Caco-2 (cell line): ENCODE measurements at places on chromosomes 11 and 22. TPM values are rescaled to one million over a fixed set of nuclear protein-coding genes. Genes with fewer than 3 reads are reported as not detected.
A peak's percentile ranks its signal among the peaks of the same experiment; 100 is the strongest.

DNA sequence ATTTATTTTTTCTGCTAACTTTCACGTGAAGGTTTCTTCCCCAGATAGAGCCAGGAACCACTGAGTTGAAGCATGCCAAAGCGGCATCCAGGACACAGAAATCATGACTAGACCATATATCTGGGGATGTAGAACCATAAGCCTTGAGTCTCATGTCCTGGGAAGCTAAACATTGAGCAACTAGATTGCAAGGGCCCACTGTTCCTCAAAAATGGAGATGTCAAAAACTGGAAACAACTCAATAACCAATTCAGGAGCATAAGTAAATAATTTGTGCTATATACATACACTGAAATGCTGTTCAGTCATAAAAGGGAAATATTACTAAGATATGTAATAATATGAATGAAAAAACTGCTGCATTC is 29.0 kb upstream of the CARD16 start:
- H3K4me3 ChIP-seq: no peak overlapping the region
- no peaks in the 10 kb centered on the region for H3K36me3 ChIP-seq
- H3K4me1 ChIP-seq: no peaks in the 10 kb centered on the region
- H3K27ac ChIP-seq: no peak overlapping the region

- no peak for DNase-seq
- H3K27me3 ChIP-seq: no peaks in the 10 kb centered on the region
- peak overlapping the region; percentile 8 for H3K27ac ChIP-seq
- H3K4me1 ChIP-seq: peaks cover 36% of the 10 kb centered on the region
- no peaks in the 10 kb centered on the region for H3K36me3 ChIP-seq
- H3K4me3 ChIP-seq: no peak overlapping the region
Observed at GRCh38 chr22:29621761-29622526, 18.5 kb downstream of the NF2 start.

DNA sequence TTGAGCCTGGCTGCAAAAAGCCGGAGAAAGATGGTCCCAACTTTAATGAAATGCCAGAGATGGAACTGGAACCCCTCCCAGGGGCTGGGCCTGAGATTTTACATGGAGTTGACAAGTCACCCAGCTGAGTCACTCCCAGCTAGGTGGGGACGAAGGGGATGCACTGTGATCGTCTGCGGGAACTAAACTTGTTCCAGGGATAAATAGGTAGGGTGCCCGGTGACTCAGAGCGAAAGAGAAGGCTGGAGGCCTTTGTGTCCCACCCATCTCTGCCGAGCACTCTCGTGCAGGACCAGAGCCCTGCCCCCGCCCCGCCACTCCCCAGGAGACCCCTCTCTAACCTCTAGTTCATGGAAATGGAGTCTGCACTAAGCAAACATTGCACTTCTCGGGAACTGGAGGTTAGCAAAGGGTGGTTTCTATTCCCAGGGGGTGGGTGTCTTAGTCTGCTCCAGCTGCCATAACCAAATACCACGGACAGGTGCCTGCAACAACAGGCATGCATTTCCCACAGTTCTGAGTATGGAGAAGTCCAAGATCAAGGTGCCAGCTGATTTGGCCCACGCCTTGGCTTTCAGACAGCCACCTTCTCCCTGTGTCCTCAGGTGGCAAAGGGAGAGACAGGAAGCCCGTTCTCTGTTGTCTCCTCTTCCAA is 60.7 kb upstream of the FADD start:
- H3K4me3 ChIP-seq: no peak overlapping the region
- no peaks in the 10 kb centered on the region for H3K36me3 ChIP-seq
- H3K27me3 ChIP-seq: no peaks in the 10 kb centered on the region
- peaks cover 29% of the 10 kb centered on the region for H3K4me1 ChIP-seq
- DNase-seq: no peak
- no peak overlapping the region for H3K27ac ChIP-seq

- DNase-seq: no peak
- no peak overlapping the region for H3K27ac ChIP-seq
- H3K36me3 ChIP-seq: no peaks in the 10 kb centered on the region
- H3K4me1 ChIP-seq: no peaks in the 10 kb centered on the region
Observed at GRCh38 chr22:19743081-19743480, 17.5 kb upstream of the TBX1 start.

The NTM gene
- 0.73 and 1.1 TPM in 2 replicates for total RNA-seq

GRCh38 chr11:456533-456932 is 6.5 kb downstream of the PTDSS2 start:
- no peak overlapping the region for H3K4me3 ChIP-seq
- H3K36me3 ChIP-seq: no peaks in the 10 kb centered on the region
- no peaks in the 10 kb centered on the region for H3K27me3 ChIP-seq
- DNase-seq: no peak

GRCh38 chr11:118527109-118527508 is at the start of gene TTC36:
TSS of gene TTC36 (plus strand) at chr11:118527474. CDS start at chr11:118527495, 21 bp downstream.
- no peak within 1 kb of the TSS for H3K27ac ChIP-seq
- peaks cover 22% of the 10 kb centered on the region for H3K4me1 ChIP-seq
- no peak within 1 kb of the TSS for H3K4me3 ChIP-seq
- no peaks in the 10 kb centered on the region for H3K27me3 ChIP-seq
- DNase-seq: no peak

DNA sequence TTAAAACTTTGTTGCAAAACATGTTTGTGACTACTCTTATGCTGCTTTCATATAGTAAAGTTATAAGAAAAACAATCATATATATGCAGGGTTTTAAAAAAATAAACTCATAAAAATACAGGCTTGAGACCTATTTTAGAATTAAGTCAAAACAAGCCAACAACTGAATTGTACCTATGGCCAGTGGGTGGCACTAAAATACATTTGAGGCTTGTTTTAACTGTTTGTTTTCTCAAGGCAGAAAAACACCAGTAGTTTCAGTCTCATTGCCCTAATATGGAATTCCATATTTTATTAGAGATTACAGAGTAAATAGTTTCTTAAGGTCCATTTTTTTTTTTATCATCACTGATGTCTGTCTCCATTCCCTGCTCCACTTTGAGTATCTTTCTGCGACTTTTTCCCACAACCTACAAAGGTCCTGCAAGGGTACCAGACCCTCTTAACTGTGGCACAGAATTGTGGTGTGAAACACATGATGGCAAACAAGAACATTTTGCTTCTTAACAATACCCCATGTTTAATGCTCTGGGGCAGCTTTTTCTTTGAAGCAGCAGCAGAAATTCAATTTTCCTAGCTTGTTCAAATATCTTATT is 8.5 kb upstream of the CCDC89 start:
- peaks cover 4% of the 10 kb centered on the region; the same call in 1 of the 2 replicates for H3K36me3 ChIP-seq
- H3K27ac ChIP-seq: no peak overlapping the region
- no peak for DNase-seq
- no peaks in the 10 kb centered on the region for H3K4me1 ChIP-seq

DNA sequence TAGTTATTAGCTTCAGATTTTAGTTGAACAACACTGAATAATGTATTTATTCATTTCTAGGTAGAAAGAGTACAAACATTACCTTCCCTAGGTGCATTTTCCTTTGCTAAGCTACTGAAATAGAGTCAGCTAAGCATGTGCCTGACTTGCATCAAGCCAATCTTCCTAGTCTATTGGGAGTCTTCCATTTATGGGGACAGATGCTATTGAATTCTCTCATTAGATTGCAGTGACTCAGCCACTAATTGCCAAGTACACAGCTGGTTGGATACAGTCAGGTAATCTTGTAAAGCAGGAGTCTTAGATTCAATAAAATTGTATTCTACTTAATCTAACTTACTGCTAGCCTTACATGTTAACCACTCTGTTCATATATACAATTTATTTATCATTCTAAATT is 55.2 kb upstream of the RPS13 start:
- H3K27ac ChIP-seq: peak overlapping the region; percentile 56
- no peak overlapping the region for H3K4me3 ChIP-seq
- DNase-seq: no peak
- H3K36me3 ChIP-seq: peaks cover 2% of the 10 kb centered on the region; the same call in 1 of the 2 replicates
- H3K27me3 ChIP-seq: no peaks in the 10 kb centered on the region

GRCh38 chr11:32080361-32080980 is 10.4 kb upstream of the RCN1 start:
- H3K4me1 ChIP-seq: no peaks in the 10 kb centered on the region
- DNase-seq: no peak
- no peak overlapping the region for H3K4me3 ChIP-seq

GRCh38 chr11:94533696-94534630 is 9.8 kb upstream of the FUT4 start:
- H3K27me3 ChIP-seq: no peaks in the 10 kb centered on the region
- H3K4me1 ChIP-seq: peaks cover 8% of the 10 kb centered on the region
- H3K4me3 ChIP-seq: no peak overlapping the region
- no peak for DNase-seq
- no peak overlapping the region for H3K27ac ChIP-seq

DNA sequence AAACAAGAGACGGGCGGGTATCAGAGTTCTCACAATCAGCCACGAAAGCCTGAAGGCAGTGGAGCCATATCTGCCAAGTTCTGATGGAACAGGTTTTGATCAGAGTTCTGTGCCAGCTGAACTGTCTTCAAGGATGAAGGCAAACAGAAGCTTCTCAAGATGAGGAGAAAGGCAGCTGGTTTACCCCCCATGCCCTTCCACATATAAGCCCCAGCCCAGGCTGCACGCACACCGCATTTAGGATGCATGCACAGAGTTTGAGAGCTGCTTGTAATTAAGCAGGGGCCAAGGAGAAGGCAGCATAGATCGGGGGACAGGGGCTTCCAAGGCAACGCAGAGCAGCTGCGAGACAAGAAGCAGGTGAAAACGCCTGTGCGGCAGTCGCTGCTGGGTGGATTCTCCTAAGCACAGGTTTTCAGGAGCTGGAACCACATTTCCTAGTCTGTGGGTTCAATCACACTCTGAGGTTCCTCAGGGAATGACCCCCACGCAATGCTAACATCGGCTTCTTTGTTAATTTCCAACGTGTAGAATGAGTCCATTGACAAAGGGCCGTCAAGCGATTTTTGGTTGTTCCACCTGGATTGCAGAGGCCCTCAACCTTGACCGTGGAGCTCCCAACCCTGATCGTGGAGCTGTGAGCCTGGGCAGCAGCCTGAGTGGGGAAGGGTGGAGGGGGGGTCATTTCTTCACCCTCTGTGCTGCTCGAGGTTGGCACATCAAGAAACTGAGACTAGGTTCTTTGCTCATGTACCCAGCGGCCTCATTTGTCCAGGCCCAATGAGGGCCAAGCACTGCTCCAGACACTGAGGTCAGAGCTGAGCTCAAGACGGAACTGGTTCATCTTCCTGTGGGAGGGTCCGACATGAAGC is 81.7 kb upstream of the SHISAL1 start:
- peak; percentile 14 for DNase-seq
- H3K4me1 ChIP-seq: no peaks in the 10 kb centered on the region
- H3K27me3 ChIP-seq: no peaks in the 10 kb centered on the region
- H3K36me3 ChIP-seq: no peaks in the 10 kb centered on the region
- no peak overlapping the region for H3K4me3 ChIP-seq
- no peak overlapping the region for H3K27ac ChIP-seq

- H3K27me3 ChIP-seq: no peaks in the 10 kb centered on the region
- H3K27ac ChIP-seq: no peak overlapping the region
- DNase-seq: no peak
- peaks cover 19% of the 10 kb centered on the region for H3K4me1 ChIP-seq
Observed at GRCh38 chr11:75314771-75315438, 36.6 kb downstream of the ARRB1 start.

DNA sequence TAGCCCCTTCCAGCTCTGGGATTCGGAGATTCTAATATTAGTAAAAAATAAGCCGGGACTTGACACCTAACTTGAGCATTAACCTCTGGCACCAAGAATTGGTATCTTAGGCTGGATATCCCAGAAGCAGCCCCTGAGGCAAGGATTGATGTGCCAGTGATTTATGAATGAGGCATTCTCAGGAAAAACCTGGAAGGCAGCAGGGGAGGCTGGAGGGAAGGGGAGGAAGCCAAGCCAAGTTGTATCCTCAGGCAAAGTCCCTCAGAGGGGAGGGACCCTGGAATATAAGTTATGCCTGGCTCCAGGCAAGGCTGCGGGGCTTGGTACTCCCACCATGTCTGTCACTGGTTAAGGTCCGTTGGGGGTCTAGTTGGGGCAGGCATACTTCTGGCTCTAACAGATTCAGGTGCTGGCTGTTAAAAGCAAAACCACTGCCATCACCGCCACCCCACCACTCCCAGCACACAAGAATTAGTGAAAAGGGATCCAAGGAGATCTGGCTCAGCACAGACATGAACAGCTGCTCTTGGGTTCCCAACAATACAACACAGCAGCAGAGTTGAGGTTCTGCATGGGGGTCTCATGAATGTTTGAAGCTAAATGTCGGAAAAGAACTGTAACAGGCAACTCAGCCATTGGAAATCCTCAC is 29.8 kb downstream of the LMO2 start:
- H3K27me3 ChIP-seq: peaks cover 9% of the 10 kb centered on the region
- no peaks in the 10 kb centered on the region for H3K4me1 ChIP-seq
- no peaks in the 10 kb centered on the region for H3K36me3 ChIP-seq

The SCGB1D2 gene
- total RNA-seq: not detected in 2 replicates

DNA sequence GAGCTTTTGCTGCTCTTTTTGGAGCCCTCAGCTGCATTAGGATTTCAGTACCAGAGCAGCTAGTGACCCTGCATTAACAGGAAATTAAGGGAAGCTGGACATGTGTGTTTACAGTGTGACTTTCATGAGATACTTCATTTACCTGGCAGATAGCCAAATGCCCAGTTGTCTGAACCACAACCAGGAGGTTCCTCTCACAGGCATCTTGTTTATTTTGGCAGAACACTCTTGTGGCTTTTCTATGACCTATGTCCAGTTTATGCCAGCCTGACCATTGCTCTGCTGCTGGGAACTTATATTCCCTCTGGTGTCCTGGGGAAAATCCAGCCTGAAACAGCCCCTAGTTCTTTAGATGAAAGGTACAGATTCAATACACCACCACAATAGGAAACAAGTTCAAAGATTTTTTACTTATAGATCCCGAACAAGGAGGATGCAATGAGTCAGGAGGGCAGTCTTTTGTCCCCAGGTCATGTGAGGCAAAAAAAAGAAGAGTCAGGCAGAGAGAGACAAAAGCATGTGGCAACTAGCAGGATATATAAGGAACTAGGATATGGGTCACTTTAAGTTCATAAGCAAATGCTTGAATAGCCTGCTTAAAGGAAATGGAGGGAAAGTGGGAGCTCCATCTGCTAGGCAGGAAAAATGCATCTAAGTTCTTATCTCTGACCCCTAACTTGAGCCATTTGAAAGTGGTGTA is 379.3 kb downstream of the INSC start:
- no peaks in the 10 kb centered on the region for H3K27me3 ChIP-seq
- no peak overlapping the region for H3K4me3 ChIP-seq
- H3K36me3 ChIP-seq: no peaks in the 10 kb centered on the region
- DNase-seq: no peak

DNA sequence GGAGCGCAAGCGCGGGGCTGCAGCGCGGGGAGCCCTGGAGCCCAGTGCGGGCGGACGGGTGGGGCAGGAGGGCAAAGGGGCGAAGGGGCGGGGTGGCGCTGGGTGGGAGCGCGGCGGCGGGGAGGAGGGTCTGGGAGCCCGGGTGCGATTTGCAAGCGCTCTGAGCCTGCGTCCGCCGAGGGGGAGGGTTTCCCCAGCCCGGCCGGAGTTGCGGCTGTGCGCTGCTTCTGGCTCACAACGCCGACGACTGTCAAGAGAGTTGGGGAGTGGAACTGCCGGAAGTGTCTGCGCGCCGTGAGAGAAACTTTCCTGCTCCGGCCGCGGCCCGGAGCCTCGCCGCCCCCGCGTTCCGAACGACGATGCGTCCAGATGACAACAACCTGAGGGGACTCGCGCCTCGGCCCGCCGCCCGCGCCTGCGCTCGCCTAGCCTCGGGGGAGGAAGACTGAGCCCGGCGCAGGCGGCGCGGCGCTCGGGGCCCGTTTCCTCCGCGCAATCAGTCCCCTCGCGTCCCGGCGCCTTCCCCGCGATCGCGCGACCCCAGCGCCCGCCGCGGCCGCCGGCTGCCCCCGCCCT is at the start of gene ARHGAP42:
TSS of gene ARHGAP42 (plus strand) at position 235 of the 576 bp plus-strand sequence. CDS start 391 bp downstream, outside the sequence.
- peak; percentile 83 for DNase-seq
- H3K27ac ChIP-seq: peak within 1 kb of the TSS; percentile 89
- H3K27me3 ChIP-seq: no peaks in the 10 kb centered on the region
